NCI-H510A (cell line): ENCODE measurements at places on chromosomes 7 and 10.
A peak's percentile ranks its signal among the peaks of the same experiment; 100 is the strongest.

DNA sequence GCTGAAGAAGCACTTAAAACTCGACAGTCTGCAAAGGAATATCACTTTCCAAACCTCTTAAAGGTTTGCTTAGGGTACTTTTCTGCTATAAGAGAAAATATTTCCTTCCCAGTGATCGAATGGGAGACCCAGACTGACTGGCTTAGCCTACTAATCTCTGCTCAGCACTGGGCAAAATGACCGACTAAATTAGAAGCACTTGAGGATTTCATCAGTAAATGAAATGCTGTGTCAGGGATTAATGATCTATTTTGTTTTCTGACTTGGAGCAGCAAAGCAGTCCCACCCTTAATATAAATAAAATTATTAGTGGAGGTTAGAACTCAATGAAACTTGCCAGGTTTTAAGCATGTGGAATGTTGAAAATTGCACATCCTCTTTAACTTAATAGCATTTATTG lies 411.6 kb downstream of the NEBL start:
- DNase-seq: no peak

- no peak for DNase-seq
These were observed 1.5 kb upstream of the SEMA3A start for GRCh38 chr7:84196084-84196503.

- no peak for DNase-seq
These were observed 104.2 kb downstream of the SFMBT2 start for GRCh38 chr10:7306616-7307015.

- DNase-seq: no peak
These were observed 677.8 kb downstream of the SDK1 start for GRCh38 chr7:3978839-3979238.

GRCh38 chr7:140673063-140673773 lies 473 bp downstream of the ADCK2 start:
- peak; percentile 52 for DNase-seq

DNA sequence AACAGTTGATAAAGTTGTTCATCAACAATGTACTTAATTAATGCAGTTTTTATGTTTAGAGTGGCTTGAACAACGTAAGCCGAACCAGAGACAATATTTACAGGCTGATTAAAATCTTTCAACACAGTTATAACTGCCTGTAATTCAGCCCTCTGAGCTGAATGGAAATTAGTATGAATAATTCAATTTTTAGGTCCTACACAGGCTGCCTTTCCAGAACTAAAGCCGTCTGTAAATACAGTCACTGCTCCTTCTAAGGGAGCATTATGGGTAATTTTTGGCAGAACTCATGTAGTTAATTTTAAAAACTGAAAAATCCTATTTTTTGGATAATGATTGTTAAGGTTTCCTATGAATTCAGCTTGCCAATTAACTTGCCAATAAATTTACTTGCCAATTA lies 2.6 kb upstream of the GIMAP4 start:
- DNase-seq: no peak

- no peak for DNase-seq
These were observed 34.8 kb upstream of the SFMBT2 start for GRCh38 chr10:7445474-7446185.

DNA sequence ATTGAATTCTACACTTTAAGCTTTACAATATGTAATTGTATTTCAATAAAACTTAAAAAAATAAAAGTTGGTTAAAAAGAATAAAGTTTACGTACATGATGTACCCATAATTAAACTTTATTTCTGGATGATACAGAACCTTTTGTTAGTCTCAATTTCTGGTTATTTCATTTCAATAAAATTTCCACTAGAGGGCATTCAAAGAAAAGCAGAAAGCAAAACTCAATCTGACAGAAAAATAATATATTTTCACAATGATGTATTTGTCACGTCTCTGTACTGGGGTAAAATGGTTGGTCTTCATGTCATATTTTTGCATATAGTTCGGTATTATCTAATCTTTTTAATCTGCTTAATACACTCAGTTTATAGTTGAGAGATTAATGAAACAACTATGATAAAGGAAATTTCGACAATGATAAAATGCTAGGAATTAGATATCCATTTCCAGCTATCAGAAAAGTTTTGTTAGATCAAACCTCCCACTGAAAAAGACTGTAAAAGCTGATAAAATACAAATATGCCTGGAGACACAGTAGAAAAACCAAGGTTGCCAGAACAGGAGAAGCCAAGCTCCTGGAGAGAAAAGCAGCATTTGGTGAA lies 27.4 kb downstream of the ASZ1 start:
- DNase-seq: no peak

- DNase-seq: no peak
These were observed 53.8 kb downstream of the WDR37 start for GRCh38 chr10:1109795-1110673.

- no peak for DNase-seq
These were observed 280.0 kb downstream of the DGKB start for GRCh38 chr7:14622559-14622958.

- DNase-seq: no peak
These were observed 140.7 kb downstream of the ATE1 start for GRCh38 chr10:121787169-121787568.

DNA sequence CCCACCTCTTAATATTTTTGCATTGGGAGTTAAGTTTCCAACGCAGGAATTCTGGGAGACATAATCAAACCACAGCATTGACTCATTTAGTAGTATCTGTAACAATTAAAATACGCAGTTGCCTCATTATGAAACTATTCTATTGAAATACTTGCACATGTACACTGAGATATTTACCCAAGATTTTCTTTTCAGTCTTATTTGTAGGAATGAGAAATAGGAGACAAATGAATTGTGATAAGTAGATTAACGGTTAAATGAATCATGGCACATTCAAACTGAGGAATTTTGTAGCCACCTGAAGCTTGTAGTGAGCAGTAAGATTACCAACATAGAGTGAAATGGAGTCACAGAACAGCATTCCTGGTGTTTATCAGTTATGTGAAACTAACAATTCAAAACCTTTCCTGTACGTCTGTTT lies 18.1 kb downstream of the RP9 start:
- no peak for DNase-seq

GRCh38 chr10:2938869-2939268 lies 128.5 kb upstream of the PFKP start:
- no peak for DNase-seq

GRCh38 chr7:72405871-72406270 lies 6.3 kb downstream of the CALN1 start:
- no peak for DNase-seq

DNA sequence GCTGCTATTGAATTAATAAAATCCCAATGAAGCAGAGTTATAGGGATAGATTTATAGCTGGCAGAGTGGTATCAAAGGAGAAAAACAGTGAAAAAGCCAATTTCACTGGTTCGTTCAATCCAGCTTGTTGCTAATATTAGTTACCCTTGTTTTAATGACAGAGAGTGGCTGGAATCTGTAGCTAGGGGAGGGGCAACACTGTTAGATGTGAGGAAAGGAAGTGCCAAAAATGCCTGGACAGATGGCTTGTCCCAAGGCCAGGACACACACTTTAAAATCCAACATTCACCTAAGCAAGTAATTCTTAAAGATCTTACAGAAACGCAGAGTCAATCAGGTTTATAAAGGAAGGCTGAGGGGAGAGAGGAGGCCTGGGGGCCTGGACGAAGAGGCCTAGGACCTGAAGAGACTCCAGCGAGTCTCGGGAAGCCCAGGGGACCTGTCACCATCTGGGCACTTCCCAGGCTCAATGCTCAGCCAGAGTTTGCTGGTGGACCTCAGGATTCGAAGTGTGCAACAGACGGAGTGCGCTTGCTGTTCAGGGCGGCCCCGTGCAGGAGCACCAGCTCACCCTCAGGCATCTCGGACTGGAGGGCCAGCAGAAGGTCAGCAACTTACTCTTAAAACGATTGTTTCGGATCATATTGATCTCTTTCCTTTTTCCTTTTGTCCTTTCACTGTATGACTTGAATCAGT lies 36.7 kb downstream of the TMEM248 start:
- no peak for DNase-seq

DNA sequence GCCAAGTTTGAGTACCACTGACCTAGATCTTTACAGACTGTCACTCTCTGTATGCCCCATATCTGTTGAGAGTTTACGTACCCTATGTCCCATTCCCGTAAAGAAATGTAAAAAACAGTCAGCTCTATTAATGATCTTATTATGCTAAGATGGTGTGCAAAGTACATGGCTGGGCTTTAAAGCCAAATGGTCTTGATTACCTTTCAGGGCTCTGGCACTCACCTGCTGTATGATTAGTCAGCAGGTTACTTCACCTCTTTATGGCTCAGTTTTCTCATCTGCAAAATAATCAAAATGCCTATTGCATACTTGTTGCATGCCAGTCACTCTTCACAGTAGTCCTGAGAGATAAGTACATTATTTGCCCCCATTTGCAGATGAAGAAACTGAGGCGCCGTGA lies 54.2 kb downstream of the LHFPL3 start:
- DNase-seq: no peak

DNA sequence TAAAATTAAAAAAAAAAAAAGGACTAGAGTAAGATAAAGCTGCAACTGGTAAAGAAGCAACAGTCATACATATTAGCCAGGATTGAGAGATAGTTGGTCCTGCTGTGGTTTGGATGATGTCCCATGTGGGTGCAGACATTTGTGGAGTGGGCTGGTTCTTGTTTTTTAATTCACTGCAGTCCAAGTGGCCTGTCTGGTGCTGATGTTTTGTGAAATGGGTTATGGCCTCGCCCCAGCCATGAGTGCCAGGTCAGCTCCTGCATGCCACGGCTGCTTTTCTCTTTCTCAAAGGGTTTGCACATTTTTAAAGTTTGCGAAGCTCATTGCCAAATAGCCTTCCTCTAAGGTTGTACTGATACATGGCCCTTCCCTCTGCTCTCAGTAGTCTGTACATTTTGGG lies 14.1 kb upstream of the BTBD16 start:
- no peak for DNase-seq

DNA sequence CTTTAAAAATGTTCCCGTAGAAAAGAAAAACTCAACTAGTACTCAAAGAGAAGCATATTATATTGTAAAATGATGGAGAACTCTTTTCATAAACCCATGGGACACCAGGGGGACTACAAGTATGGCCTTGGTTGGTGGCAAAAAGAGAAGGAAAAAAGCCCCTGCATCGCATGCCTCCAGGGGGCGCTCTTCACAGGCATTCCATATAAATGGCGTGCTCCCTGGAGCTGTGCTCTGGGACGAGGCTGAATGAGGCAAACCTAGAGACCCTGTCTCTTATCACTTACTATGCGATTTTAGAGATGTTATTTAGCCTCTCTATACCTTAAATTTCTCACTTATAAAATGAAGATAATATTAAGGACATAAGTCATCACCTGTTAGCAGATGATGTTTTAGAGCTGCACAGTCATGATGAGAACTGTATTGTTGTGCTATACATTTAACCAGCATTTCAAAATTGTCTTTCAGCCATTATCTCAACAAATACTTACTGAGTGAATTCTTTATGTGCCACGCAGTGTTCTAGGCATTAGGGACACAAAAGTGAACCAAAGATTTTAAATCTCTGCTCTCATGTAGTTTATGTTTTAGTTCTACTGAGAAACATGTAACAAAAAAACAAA lies 105.8 kb downstream of the ARHGAP21 start:
- DNase-seq: no peak

GRCh38 chr7:151082141-151083070 lies 887 bp downstream of the TMUB1 start:
- no peak for DNase-seq

GRCh38 chr7:88599528-88599927 lies 160.0 kb upstream of the ZNF804B start:
- no peak for DNase-seq
